ENCODE measurements at places on chromosomes 4 and X.

DNA sequence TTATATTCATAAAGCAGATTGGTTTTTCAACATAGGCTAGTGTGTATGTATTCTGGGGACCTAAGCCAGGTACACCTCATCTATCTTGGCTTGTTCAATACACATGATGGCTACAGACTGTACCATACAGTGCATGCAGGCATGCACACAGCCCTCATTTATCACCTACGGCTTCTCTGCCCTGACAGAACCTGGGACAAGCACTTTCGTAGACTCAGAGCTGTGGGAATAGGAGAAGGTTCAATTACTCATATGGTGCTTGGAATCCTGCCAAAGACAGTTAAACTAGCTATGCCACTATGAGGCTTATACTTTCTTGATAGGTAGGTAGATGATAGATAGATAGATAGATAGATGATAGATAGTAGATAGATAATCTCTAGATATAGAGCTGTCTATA lies 457.2 kb downstream of the GALNTL6 start:
- no peak for DNase-seq

- DNase-seq = no peak
Measured at GRCh38 chr4:15013585-15013984, 11.3 kb downstream of the CPEB2 start.

- DNase-seq = no peak
Measured at GRCh38 chrX:2595258-2595657, 94.5 kb upstream of the DHRSX start.

GRCh38 chrX:33831211-33831610 lies 300.9 kb downstream of the FAM47A start:
- DNase-seq = no peak

Measured in stimulated activated CD4-positive, alpha-beta T cell treated with anti-CD3 and anti-CD28 coated beads, TNF-alpha, amount 100 ng/mL, for 24 hours (primary cell).